ENCODE measurements at places on chromosomes 3 and 15.

DNA sequence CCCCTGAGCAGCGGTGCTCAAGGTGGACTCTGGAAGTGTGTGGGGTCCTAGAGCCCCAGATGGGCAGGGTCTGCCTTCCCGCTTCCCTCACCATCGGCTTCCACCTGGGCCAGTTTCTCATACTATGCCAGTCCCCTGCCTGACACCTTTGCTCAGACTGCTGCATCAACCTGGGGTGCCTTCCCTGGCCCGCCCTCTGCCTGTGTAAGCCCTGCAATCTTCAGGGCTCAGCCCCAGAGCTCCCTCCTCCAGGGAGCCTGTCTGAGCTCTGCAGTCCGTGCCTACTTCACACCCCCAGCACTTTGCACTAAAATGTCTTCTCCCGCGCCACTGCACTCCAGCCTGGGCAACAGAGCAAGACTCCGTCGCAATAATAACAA lies 13.1 kb downstream of the CSK start:
- no peak for DNase-seq

DNA sequence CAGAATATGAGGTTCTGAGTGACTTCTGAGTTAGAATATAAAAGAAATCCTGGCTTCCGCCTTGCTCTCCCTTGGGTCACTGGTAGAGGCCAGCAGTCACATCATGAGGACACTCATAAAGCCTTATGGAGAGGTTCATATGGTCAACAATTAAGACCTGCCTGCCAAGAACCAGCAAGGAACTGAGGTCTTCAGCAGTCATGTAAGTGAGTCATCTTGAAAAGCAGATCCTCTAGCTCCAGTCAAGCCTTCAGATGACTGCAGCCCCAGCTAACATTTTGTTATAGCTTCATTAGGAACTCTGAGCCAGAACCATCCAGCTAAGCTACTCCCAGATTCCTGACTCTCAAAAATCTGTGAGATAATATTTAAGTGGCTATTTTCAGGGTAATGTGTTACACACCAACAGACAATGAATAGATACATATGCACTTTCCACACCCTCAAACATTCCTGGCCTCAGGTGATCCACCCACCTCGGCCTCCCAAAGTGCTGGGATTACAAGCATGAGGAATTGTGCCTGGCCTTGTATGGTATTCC lies 447.2 kb downstream of the SHQ1 start:
- no peak for DNase-seq

DNA sequence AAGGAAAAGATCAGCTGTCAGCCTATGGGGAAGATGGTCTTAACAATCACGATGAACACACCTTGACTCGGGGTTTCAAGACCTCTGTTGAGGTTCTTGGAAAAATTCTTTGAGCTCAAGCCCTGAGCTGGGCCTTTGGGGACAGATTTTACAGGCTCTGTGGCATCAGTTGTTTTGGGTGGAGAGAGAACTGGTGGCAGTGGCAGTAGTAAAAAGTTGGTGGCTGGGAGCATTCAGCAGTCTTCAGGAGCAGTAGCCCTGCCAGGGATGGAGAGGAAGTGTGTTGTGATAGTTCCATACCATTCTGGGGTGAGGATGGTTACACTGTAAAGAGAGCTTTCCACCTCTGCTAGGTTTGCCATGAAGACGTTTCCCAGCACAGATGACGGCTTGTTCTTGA lies 4.9 kb upstream of the KY start:
- DNase-seq: no peak

DNA sequence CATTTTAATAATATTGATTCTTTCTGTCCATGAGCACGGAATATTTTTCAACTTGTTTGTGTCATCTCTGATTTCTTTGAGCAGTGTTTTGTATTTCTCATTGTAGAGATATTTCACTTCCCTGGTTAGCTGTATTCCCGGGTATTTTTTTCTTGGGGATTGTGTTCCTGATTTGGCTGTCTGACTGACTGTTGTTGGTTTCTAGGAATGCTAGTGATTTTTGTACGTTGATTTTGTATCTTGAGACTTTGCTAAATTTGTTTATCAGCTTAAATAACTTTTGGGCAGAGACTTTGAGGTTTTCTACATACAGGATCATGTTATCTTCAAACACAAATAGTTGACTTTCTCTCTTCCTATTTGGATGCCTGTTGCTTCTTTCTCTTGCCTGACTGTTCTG lies 418.8 kb upstream of the ALCAM start:
- no peak for DNase-seq

DNA sequence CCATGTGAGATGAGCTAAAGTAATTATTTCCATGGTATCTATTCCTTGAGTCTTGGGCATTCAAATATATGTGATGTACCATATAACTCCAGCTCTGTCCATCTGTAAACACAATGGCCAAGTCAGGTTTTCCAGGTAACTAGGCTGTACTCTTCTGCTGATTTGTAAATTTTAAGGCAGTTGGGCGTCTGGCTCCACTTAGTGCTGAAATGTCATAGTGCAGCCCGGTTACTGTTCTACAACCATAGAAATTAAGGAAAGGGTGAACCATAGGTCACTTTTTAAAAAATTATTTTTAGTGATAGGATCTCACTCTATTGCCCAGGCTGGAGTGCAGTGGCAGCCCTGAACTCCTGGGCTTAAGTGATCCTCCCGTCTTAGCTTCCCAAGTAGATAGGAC lies 44.7 kb upstream of the GOLM2 start:
- no peak for DNase-seq

GRCh38 chr3:96083610-96084009 lies 730.8 kb upstream of the EPHA6 start:
- DNase-seq: no peak

DNA sequence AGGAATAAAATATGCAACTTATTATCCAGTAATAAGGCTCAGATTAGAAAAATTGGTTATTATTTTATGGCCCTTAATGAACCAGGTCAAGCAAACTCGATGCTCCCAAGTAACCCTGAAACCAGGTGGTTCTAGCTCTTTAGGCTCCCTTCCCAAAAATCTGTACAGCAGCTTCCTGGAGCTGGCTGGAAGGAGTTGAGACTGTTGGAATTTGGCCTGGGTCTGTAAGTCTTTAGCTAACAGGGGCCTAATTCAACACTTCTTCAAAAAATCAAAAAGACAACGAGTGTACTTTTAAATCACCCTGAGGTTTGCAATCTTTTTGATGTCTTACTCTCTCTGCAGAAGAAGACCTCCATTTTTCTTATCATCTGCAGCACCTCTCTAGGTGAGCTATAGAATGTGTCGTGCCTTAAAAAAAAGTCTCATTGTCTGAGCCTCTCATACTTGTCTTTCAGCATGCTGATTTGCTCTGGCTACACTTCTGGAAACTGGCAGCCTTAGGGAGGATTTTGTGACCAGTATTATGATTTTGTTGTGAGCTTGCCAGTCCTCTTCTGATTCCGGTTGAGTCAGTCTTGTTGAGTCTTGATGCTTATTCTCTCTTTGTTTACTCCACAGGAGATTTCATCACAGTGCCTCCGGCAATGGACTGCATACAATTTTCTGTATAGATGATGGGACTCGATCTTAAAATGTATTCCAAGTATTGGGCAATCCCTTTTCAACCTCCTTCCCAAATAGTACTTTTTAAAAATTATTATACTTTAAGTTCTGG lies 235.0 kb upstream of the KBTBD8 start:
- no peak for DNase-seq

- DNase-seq: no peak
Measured at GRCh38 chr3:156180077-156180476, 59.7 kb downstream of the KCNAB1 start.

DNA sequence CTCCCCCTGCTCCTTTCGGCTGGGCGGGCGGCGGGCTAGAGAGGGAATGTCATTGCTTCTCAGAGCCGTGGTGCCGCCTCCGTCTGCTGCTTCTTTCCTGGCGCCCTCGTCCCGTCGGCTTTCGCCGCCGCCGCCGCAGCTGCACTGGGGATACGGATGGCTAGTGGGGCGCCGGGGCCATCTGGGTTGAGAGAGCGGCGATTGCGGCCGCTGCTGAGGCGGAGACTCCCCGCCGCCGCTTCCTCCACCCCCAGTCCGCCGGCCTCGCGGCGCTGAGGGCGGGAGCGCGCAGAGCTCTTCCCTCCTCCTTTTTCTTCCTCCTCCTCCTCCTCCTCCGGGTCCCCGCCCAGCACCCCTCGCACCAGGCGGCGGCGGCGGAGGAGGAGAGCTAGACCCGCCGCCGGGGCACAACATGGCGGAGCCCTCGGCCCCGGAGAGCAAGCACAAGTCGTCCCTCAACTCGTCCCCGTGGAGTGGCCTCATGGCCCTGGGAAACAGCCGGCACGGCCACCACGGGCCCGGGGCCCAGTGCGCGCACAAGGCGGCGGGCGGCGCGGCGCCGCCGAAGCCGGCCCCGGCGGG lies at the start of gene STT3B:
STT3B (plus strand) TSS at position 339 of the 582 bp plus-strand sequence; CDS start at position 413, 74 bp downstream.
- peak; percentile 80 for DNase-seq

DNA sequence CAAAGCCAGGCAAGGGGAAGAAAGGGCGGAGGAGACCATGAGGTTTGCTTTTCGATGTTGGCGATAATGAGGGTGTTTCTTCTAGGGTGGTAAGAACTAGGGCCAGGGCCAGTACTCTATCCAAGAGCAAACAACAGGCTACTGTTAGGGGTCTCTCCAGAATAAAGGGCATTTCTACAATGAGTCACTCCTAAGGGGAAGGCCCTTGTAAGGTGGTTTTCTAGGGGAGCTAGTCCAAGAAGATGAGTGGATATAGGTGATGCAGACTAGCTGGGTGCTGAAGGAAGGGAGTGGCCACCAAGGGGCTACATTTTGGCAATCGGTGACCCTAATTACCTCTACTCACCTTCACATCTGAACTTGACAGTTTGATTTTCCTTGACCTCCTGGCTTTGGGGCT lies 148.5 kb upstream of the HACD2 start:
- no peak for DNase-seq

DNA sequence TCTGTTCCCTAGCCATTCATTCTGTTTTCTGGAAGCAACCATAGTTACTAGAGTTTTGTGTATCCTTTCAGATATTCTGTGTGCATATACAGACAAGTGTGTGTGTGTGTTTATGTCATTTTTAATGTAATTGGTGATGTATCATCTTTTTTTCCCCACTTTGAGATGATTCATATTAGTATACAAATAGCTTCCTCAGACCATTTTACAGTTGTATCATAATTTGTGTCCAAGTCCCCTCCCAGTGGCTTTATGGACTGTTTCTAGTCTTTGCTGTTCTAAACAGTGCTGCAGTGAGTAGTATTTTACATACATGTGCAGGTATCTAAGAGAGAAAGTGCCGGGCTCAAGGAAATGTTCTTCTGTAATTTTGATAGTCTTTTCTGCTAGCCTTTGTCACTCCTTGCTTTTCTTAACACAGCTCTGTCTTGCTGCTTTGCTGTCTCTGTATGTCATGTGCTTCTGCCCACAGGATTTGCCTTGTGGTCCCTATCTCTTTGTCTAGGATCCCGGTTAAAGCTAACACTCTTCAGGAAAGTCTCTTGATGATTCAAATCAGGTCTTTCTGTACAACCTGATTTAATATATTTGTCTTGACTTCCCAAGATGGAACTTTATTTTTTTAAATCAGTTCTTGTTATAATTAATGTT lies 31.5 kb upstream of the FBXL22 start:
- DNase-seq: no peak

GRCh38 chr3:23809294-23809693 lies 3.5 kb downstream of the UBE2E1 start:
- DNase-seq: no peak

DNA sequence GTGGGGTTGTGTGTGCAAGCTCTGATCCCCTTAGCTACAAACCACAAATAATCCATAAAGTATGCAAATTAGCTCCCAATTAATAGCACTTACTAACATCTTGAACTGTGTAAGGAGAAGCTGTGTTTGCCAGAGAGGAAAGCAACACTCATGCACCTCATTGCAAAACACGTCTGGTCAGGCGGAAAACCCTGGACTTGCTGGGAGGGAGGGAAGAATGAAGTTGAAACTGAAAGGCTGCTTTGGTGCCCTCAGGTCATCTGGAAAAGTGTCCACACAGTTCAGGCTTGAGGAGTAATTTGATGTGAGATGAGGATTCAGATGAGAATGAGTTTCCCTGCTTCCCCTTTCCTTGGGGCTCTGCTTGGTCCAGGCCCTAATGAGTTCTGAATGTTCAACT lies 185.5 kb upstream of the ANKRD28 start:
- peak; percentile 53 for DNase-seq

DNA sequence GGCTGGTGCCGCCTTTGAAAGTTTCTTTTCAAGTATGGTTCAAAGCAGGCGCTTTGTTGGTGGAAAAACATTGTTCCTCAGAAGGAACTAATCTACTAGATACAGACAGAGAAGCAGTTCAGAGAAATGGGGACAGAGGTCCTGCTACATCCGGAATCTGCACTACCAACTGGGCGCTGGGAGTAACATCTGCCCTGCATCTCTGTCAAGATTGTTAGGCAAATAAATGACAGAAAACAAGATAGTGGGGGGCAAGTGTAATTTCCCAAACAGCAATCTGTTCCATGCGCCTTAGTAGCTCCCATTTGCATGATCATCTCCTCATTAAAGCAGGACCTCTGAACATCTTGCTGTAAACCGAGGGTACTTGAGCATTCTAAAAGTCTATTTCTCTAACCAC lies 17.4 kb downstream of the TLE3 start:
- no peak for DNase-seq

- DNase-seq: no peak
Measured at GRCh38 chr15:59931646-59932261, 72.4 kb upstream of the FOXB1 start.

DNA sequence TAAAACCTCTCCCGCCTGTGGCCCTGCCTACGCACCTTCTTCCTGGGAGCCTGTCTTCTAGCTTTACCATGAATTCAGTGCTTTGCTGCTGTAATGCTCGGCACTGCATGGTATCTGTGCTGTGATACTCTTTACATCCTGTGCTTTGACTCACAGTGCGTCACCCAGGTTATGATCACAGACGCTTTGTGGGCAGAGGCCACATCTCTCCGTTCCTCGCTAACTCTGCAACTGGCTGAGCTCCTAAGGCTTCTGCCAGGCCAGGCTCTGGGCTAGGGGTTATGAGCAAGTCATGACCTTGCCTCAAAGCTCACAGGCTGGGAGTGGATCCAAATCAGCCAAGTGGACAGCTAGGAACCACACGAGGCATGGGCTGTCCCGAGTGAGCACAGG lies 23.2 kb downstream of the SPTBN5 start:
- DNase-seq: peak; percentile 90

- no peak for DNase-seq
Measured at GRCh38 chr3:16441371-16441875, 72.1 kb downstream of the RFTN1 start.

DNA sequence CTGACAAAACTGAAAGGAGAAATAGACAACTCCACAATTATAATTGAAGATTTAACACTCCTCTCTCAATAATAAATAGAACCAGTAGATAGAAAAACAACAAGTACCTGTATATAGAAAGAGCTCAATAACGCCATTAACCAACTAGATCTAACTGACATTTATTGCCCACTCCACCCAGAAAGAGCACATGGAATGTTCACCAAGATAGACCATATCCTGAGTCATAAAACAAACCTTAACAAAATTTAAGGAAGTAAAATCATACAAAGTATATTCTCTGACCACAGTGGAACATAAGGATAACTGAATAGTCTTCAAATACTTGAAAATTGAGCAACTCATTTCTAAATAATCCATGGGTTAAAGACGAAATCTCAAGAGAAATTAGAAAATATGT lies 25.1 kb downstream of the KBTBD12 start:
- DNase-seq: no peak
